ENCODE measurements at places on chromosomes 7 and 10.
A peak's percentile ranks its signal among the peaks of the same experiment; 100 is the strongest.

GRCh38 chr10:29386342-29386999 lies 97.6 kb downstream of the LYZL1 start:
- no peak for DNase-seq

GRCh38 chr10:60310740-60311139 lies 78.9 kb downstream of the ANK3 start:
- DNase-seq = no peak

GRCh38 chr7:12570168-12570533 lies 369 bp upstream of the SCIN start:
- DNase-seq = no peak

DNA sequence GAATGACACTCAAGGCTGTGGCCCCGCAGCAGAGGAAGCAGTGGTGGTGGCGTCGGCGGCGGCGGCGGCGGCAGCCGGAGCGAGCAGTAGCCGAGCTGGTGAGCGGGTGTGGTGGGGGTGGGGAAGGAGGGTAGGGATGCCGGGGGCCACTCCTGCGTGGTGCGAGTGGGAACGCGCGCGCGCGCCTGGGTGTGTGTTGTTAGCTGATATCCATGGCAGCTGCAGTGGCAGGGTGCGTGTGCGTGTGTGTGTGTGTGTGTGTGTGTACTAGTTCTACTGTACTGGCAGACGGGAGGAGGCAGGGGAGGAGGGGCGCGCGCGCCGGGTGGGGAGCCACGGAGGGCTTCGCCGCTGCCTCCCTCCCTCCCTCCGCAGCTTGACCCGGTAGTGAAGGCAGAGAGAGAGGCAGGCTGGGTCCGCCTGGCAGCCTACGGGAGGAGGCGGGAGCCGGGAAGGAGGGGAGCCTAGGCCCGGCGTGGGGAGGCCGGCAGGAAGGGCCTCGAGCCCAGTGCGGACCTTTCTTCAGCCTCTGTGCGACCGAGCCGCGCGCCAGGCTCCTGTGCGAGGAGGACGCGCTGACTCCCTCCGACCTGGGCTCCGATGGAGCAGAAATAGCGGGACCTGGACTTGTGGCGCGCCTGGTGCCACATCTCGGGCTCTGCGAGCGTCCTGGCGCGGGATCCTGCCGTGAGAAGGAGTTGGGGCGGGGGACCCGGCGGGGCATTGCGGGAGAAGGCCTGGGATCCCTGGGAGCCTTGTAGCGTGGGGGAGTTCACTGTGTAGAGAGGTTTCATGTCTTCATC lies at the start of gene MAGI2:
TSS of gene MAGI2 (minus strand) at position 110 of the 803 bp plus-strand sequence. CDS start 347 bp downstream, outside the sequence.
- peak; percentile 94 for DNase-seq

DNA sequence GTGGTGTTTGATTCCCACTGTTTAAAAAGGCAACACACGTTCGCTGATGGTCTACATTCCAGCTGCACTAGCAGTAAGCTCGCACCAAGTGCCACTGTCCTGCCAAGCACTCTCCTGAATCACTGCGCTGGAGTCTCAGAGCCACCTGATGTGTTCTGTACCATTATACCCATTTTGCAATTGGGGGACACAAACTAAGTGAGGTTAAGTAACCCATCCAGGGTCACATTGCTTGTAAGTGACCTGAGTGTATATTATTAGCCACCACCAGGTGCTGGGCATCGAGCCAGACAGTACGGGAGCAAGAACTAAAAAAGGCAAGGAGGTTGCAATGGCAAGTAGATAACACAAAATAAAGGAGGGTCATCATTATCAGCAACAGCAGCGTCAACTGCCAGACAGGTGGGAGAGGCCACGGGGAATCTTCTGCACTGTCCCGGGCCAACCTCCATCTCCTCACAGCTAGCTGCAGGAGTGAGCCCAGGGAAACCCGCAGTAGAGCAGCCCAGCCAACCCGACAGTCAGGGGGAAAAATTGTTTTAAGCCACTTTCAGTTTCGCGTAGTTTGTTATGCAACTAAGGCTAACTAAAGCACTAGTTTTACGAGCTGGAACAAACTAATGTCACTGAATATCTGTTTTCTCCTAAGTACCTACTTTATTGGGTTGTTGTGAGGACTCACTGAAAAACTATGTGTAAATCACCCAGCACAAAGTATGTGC lies 712 bp upstream of the CPVL start:
- DNase-seq = peak; percentile 70

DNA sequence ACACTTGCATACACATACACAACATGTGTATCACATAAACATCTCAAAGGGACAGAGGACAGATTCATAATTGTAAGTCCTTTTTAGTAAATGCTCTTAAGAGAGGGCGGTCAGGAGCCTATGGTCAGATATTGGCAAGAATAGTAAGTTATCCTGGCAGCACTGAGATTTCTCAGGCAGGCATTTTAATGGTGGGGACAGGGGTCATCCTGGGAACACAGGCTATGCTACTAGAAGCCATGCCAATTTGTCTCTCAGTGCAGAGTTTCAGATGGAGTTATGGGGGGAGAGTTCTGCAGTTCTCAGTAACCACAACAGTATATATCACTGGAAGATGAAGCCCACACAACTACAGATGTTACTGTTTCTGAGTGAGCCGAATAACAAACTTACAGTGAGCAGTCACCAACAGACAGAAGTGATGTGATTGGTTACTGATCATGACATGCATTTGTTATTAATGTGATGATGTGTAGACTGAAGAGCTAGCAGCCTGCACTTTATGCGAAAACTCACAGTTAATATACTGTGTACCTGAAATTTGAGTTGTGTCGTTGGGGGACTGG lies 16.4 kb downstream of the ZNF487 start:
- no peak for DNase-seq

- no peak for DNase-seq
These were observed 19.3 kb upstream of the RPA3 start for GRCh38 chr7:7737674-7738073.

- no peak for DNase-seq
These were observed 7.6 kb downstream of the ASB15 start for GRCh38 chr7:123608991-123609882.

DNA sequence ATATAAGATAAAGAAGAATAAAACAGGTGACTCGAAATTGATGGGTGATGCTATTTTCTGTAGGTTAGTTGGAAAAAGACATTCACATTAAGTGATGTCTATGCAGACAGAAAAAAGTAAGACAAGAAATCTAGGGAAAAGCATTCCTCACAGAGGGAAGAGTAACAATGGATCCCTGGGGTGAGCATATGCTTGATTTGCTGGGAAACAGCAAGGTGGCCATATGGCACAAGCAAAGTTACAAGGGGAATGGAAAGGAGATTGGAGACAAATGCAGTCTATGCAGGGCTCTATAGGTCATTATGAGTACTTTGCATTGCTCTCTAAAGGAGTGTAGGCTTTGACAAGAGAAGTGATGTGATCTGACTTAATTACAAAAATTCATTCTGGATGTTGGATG lies 90.9 kb upstream of the ZNF804B start:
- DNase-seq = no peak

GRCh38 chr7:93836116-93836515 lies 54.4 kb downstream of the TFPI2 start:
- no peak for DNase-seq

DNA sequence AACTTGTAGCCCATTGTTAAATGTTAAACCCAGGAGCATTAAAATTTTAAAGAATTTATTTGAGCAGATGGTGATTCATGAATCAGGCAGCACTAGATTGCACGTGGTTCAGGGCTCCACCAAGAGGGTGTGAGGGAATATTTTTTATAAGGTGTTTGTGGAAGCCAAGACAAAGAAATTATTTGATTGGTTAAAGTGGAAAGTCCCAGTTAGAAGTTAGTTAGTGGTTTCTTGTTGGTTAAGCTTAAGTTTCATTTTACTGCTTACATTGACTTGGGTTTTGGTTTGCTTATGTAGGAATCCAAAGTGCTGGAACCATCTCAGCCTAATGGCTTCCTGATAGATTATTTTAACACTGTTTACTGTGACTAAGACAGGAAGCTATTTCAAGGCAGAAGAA lies 906.2 kb downstream of the LRMDA start:
- no peak for DNase-seq

- DNase-seq = peak; percentile 72
These were observed 613 bp downstream of the USP6NL start for GRCh38 chr10:11610826-11611247.

GRCh38 chr10:80458638-80459037 lies 4.5 kb downstream of the TSPAN14 start:
- no peak for DNase-seq

GRCh38 chr10:1738950-1739349 lies 1.6 kb upstream of the ADARB2 start:
- no peak for DNase-seq

- DNase-seq = no peak
These were observed 173.4 kb downstream of the LRRN3 start for GRCh38 chr7:111264111-111264868.

DNA sequence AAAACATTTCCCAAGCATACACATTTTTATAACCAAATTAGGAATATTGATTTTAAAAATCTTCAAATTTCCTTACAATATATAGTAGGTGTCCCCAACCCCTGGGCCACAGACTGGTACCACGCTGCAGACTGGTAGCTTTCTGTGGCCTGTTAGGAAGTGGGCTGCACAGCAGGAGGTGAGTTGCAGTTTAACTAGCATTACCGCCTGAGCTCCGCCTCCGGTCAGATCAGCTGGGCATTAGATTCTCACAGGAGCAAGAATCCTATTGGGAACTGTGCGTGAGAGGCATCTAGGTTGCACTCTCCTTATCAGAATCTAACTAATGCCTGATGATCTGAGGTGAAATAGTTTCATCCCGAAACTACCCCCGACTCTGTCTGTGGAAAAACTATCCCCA lies 62.1 kb downstream of the ZWINT start:
- no peak for DNase-seq

GRCh38 chr7:134795231-134795630 lies 15.8 kb downstream of the CALD1 start:
- DNase-seq = no peak

Data from sigmoid colon (tissue), 7 donors.